Naive thymus-derived CD4-positive, alpha-beta T cell (primary cell): ENCODE measurements at places on chromosomes 13 and 19. TPM values are rescaled to one million over a fixed set of nuclear protein-coding genes. Genes with fewer than 3 reads are reported as not detected.

The HNRNPL gene
- total RNA-seq: 539 and 551 TPM in 2 replicates

The TJP3 gene
- total RNA-seq: 13.0 TPM

The CD22 gene
- total RNA-seq: 2.5 TPM

DNA sequence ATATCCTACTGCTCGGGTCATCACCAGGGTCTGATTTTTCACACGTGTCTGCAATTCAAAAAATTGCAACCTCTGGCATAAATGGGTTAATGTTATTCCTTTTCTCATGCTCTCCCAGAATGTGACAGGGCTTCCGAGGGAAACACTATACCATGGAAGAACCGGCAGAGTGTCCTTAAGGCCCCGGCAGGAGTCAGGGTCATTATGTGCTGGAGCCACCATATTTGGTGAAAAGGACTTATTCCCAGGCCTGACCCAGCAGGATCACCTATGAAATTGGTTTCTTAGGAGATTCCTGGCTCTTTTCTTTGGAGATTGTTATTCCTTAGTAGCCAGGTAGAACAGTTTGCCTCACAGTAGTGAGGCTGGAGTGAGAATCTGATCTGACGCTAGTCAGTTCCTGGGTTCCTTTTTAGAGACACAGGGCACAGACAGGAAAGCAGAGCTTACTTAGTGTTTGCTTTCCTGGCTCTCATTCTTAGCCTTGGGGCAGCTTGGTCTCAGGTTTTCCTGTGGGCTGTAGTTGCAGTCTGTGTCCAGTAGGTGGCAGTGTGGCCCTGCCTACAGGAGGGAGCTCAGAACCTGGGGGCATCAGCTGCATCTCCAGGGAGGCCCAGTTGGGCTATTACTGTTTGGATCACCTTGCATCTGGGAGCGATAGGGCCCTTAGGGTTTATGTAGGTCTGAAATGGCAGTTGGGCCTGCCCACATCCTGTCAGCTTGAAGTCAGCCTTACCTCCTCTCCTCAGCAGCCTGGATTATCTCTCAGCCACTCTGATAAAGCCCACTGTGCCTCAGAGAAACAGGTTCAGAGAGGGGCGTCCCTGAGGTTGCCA lies 12.4 kb downstream of the SNRNP70 start:
- DNase-seq: peak; percentile 81

DNA sequence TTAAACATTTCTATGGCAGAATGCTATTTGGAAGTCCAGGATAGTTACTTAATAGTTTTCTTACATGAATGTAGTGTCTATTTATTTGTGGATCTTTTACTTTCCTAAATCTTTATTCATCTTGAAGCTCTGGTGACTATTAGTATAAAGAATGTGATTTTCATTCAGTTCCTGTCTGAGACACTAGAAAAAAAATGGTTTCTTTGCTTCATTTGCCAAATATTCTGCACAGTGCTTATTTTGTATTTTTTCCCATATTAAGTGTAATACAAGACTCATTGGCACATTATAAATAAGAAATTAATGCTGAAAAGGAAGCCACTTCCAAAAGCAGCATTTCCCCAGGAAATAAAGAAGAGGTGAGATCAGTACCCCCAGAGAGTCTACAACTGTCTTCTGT lies 109.8 kb downstream of the POSTN start:
- no peak for DNase-seq

The MAST1 gene
- total RNA-seq: 0.93 TPM

- no peak for DNase-seq
Measured at GRCh38 chr19:45249261-45250033, 1.6 kb upstream of the MARK4 start.

The CYP2A6 gene
- total RNA-seq: 0.43 TPM

DNA sequence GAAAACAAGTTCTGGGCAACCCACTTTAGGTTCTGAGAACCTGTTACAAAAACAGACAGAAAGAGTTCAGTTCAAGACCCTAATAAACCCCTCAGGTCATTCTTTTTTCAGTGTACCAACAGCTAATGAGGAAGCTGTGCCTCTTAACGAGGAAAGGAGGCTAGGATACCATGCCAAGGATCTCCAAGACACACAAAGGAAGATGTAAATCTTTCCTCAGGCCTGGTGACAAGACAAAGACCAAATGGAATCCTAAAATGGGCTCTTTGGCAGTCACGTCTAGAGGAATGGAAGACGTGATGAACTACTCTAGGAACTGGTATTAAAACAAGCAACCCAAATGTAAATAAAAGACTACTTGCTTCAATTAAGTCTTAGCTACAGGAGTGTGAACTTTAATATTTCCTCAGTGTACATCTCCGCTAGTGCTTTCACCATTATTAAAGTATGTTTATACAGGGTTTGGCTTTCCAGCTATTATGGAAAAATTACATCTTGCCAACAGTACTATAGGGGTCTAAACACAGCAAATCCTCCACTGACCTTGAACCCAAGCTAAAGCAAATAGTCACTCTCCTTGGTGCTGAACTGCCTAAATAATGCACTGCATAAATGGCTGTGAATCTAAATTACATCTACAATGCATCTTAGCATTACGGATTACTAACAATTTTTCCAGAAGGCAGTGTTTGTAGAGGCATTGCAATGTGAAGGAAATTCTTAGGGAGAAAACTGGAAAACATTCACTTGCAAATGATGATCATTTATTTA lies 42.3 kb downstream of the ENOX1 start:
- DNase-seq: no peak

DNA sequence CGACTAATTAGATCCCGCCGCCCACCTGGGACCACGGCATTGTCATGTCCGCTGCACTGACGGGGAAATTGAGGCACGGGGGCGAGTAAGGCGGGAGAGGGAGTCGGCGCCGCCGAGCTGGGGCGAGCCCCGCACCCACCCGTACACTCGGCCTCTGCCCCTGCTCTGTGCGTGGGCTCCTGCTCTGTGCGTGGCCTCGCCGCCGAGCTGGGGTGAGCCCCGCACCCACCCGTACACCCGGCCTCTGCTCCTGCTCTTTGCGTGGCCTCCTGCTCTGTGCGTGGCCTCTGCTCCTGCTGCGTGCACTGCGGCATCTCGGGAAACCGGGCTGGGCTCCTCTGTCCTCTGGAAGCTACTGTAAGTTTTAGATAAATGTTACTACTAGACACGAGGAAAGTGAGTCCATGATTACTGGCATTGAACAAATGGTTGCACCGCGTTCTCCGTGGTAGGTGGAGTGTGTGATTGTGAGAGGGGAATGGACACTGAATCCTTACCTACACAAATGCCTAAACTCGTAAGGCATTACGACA lies 826 bp upstream of the C1QTNF9 start:
- no peak for DNase-seq
